ENCODE measurements at places on chromosomes 6 and 20.

DNA sequence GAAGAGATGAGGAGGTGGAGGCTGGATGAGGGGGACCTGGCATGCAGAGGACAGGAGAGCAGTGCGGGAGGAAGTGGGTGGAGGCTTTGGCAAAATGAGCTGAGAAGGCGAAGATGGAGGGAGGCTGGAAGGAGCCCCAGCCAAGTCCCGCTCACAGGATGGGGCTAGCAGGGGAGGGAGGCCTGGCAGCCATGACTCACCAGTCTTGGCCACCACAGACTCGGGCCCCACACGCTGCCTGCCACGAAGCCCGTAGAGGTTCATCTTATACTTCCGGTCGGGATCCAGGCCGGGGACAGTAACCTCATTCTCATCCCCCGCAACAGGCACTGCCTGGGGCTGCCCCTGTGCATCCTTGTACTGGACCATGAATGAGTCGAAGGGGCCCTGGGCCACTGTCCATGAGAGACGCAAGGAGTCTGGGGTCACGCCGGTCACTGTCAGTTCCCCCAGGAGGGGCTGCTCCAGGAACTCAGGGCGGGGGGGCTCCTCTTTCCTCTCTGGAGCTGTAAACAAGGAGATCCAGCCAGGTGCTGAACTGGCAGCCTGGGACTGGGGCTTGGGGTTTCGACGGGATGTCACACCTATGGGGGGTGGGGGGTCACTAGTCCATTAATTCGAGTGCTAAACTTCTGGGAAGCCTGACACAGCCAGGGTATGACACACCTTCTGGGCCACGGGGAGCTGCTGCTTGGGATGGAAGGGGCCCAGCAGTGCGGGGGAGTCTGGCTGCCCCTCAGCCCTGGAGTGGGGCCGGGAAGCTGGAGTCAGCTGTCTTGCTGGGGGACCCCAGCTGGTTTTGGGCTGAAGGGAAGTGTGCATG is 27.8 kb downstream of the TNXB start:
- no peak for DNase-seq

DNA sequence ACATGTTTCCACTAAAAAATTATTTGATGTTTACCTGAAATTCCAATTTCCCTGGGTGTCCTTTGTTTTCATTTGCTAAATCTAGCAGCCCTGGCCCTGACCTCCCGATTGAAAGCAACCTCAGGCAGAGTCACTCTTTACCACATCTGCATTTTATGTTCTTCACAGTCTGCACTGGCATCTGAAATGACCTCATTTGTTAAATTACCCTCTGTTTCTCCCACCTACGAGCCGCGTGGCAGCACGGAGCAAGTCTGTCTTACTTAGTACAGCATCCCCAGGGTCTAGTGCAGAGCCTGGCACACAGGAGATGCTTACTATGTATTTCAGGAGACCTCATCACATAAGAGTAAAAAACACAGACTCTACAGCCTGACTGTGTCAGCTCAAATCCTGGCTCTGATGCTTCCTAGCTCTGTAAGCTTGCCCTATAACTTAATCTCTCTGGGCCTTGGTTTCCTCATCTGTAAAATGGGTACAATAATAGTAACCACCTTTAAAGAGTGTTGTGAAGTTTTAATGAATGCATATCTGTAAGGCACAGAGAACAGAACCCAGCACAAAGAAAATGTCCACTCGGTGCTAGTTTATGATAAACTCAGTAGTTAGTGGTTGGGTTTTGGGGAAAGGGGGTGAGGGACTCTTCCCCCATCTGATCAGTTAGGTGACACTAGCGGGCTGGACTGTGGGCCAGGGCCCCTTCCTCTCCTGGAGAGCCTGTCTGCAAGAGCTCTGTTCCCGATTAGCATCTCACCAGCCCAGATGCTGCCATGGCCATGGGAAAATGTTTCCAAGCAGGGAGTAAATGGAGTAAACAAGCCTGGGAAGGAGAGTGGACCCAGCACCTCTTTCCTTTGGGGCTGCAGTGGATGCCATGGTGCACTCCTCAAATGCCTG is 88.2 kb downstream of the PREX1 start:
- no peak for DNase-seq

DNA sequence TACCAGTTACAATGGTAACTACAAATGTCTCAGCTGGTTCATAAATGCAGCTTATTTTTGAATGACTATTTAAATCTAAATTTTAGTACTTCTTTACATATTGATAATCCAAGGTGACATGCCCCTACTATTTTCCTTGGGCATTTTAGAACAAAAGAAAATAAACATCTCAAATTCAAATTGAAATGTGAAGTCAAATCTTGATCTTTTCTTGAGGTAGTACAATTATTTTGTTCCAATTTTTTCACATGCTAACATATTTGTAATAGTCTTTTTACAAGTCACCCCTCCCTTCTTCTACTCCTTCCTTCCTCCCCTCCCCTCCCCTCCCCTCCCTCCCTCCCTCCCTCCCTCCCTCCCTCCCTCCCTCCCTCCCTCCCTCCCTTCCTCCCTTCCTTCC is 370.1 kb upstream of the MMS22L start:
- DNase-seq: no peak

GRCh38 chr6:117681162-117681741 is 6.0 kb downstream of the NUS1 start:
- DNase-seq: no peak

GRCh38 chr6:34284563-34285447 is 36.0 kb upstream of the SMIM29 start:
- DNase-seq: no peak

GRCh38 chr6:30590509-30590908 is 19.3 kb downstream of the ABCF1 start:
- DNase-seq: no peak

- no peak for DNase-seq
These were observed 130.1 kb upstream of the SLC2A12 start for GRCh38 chr6:134182528-134182927.
